Endodermal cell (in vitro differentiated cells): ENCODE measurements at places on chromosomes 12 and 14.

- DNase-seq: peak; percentile 40
These were observed 222.5 kb upstream of the RTL1 start for GRCh38 chr14:101125719-101126651.

DNA sequence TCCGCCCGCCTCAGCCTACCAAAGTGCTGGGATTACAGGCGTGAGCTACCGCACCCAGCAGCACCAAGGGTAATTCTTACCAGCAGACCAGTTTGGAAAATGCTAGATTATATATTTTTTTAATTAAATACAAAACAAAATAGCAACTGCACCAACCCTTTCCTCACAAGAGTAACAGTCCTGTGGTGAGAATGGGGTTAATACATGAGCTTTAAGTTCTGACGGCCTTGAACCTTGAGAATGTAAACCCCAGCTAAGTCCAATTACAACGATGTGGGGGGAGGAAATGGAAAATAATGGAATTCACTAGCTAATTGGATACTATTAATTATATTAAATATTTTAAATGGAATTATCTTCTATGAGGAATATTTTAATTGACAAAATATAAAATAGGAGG is 82.3 kb downstream of the GTF2A1 start:
- DNase-seq: no peak

- DNase-seq: peak; percentile 6
These were observed 206.6 kb upstream of the DIO3 start for GRCh38 chr14:101354726-101355125.

DNA sequence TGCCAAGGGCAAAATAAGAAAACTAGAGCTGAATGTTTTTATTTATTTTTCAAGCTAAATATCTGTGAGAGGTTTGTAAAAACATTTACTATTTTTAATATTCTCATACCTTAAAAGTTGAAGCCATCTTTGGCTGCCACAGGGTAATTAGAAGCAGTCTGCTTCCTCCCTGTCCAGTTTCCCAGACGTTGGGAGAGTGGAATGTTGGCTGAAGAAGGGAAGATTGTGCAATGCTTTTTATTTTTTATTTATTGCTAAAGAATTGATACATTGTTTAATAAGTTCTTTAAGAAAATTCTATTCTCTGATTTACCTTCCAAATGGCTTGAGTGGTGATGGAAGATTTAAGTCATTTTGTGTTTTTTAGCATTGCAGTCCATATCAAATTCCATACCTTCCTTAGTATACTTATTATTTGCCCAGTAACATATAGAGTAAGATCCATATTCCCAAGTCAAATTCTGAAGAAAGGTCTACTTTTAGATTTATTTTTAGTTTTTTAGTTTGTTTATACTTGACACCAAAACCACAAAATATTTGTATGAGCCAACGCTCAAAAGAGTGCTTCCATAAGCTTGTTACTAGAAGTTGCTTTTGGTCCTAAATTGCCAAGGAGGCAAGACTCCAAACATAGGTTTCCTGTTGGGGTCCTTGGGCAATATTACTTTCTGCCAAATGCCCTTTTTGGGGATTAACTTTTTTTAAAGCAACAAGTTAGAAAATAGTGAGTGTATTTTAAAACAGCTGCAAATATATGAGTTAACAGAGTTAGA is 124.0 kb upstream of the CPM start:
- no peak for DNase-seq

- DNase-seq: no peak
These were observed 251.4 kb downstream of the MSRB3 start for GRCh38 chr12:65529771-65530435.

DNA sequence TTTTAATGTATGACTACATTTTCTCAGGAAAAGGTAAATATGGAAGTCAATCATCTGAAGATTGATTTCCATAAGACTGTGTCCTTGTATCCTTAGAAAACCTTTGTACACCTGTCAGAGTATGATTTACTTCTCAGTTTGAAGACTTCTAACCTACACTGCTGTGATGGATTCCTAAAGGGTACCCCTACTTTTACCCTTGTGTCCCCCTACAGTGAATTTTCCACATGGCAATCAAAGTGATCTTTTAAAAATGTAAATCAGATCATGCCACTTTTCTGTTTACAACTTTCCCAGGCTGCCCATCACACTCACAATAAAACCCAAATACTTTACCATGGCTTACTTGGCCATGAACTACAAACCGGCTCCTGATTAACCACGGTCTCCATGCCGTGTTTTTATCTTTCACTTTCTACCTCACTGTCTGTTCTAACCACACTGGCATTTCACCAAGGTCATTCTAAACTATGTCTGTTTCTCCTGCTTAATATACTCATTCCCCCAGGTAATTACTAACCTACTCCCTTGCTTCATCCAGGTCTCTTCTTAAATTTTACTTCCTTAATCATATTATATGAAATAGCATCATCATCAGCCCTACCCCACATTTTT is 8.1 kb downstream of the DNAI7 start:
- DNase-seq: no peak

DNA sequence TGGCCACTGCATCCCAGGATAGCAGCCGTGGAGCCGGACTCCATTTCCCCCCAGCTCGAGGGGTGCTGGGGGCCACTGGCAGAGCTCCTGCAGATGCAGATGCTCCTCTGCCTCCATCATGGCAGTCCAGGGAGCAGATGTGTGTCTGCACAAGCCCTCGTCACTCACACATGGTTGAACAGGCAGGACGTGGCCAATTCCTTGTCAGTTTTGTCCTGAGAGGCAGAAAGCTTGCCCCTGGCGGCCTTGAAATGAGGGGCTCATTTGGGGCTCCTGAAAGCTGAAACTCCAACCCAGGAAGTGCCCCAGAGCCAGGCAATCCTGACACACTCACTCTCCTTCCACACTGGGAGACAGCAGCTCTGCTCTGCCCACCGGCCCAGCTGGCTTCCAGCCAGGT is 100.9 kb upstream of the C14orf180 start:
- DNase-seq: no peak

GRCh38 chr14:71553779-71554178 is 378.4 kb upstream of the RGS6 start:
- no peak for DNase-seq

- no peak for DNase-seq
These were observed 63.8 kb upstream of the RERGL start for GRCh38 chr12:18153826-18154225.

- DNase-seq: no peak
These were observed 126.9 kb upstream of the FGD4 start for GRCh38 chr12:32272465-32272864.
